Choroid plexus epithelial cell (primary cell): ENCODE measurements at places on chromosomes 5 and 9.

DNA sequence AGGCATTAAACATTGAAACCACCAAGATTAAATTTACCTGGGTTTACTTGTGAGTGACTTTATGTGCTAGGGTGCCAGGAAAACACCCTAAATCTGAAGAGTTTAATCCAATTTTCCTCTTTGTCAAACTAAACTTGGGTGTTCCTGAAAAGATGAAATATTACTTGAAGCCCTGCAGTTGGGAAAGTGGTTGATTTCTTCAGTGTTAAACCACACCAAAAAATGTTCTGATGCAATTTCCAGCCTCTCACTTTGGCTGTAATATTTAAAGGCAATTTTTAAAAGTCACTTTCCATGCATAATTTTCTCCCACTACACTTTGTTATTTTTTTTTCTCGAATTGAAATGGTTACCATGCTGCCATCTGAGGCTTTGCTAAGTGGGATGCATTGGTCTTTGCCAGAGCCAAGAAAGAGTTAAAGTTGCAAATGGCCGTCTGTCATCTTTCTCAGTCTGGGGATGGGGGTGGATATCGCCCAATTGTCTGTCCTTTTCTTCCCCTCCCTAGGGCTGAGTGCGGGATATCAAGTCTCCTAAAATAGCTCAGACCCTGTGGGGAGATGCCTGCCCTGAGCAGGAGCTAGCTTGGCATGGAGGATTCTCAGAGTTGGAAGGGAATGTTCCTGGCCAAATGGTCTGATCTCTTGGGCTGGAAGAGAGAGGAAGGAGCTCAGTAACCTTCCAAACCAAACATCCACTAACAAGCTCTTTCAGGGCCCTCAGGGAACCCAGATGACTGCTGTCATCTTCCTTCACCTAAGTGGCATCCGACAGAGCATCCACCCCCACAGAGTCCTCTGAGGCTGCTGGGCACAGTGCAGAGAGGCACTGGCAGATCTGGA, 13.6 kb upstream of the SHB start:
- no peak for DNase-seq

- no peak for DNase-seq
Measured at GRCh38 chr9:112078432-112078831, 96.7 kb downstream of the SUSD1 start.

DNA sequence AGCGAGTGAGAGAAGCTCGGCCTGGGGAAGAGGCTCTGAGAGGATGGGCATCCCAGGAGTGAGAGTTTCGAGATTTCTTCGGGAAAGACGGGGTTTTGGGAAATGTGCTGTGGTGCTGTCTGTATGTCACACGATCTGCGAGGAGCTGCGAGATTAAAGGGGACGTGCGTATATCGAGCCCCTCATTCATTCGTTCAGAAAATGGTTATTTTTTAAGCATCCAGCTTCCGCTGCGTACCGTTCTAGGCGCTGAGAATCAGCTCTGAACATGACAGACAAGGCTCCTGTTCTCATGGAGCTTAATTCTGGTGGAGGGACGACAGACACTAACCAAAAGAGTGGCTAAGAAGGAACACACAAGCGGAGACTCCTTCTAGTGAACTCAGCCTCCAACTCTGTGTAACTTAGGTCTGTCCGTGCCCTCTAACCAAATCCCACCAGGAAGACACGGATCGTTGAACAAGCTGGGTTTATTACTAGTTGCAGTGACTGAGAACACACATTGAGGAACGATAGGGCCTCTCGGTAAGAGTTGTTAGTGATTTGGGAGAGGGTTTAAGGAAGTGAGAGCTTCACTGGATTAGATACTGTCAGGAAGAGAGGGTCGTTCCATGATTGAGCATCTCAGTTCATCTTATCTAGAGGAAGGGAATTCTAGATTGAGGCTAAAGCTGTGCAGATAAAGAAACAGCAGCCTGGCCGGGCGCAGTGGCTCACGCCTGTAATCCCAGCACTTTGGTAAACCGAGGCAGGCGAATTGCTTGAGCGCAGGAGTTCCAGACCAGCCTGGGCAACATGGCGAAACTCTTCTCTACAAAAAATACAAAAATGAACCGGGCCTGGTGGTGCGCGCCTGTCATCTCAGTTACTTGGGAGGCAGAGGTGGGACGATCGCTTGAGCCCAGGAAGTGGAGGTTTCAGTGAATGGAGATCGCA, 1.0 kb upstream of the FBXW11 start:
- peak; percentile 38 for DNase-seq

GRCh38 chr5:149118463-149118862, 22.8 kb upstream of the ABLIM3 start:
- DNase-seq, result no peak

DNA sequence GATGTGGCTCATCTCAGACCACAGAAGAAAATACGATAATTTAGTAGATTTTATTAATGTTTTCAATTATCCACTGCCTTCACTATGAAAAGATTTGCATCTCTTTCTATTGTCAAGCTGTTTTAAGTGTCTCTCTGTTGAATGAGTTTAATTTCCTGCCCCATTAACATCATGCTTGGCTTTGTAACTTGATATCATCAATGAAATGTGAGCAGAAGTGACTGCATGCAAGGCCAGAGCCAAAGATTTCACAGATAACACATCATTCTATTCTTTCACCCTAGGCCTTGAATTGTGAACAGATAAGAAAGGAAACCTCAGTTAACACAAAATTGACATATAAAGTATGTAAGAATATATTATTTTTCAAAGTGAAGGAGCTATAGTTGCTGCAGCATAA, 986.4 kb upstream of the CDH18 start:
- peak; percentile 5 for DNase-seq

DNA sequence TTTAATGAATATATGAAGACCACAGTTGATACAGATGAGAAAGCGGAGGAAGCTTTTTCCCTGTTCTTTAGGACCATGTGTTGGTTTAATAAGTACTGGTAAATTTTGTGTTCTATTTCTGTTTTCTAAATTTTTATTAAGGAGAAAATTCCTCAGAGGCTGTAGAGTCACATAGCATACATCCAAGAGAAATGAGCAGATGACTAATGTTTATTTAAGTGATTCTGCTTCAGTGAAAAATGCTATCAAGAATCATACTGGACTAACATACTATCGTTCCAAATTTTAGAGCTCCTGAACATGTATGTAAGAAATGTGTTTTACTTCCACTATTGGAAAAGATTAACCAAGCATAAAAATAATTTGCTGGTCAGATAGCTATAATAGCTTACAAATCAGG, 115.0 kb downstream of the KIAA1958 start:
- peak; percentile 56 for DNase-seq

GRCh38 chr9:106423575-106423974, 439.4 kb upstream of the ZNF462 start:
- DNase-seq, result no peak

DNA sequence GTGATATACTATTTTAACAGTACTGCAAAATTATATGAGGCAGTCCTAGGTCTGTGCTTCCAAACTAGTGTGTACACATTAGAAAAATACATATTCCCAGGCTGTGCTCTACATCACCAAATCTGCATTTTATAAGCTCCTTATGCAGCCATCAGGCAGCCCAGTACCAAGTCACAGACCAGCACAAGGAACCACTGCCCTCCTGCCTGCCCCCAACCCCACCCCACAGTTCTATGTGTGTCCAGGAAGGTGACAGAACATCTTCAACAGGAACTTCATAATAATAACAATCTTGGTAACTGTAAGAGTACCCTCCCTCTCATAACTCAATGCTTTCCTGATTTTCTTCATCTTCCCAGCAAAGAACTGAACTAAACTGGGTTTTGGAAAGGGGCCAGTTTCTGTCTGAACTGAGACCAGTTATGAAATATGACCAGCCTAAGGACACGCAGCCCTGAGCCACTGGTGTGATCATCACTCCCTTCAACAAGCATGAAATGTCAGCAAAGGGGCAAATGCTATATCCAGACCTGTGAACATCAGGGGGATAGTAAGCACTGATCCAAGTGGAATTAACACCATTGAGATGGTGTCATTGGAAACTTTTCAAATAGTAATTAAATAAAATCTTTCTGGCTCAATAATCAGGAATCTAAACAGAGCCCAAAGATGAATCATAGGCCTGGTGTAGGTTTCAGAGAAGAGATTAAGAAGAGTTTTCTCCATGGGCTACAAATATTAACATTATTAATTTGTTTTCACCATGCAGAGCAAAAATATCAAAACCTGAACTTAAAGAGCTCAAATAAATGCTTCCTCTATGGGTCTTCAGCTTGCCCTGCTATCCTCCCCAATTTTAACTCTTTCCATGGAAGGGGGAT, 82.1 kb downstream of the DPYSL3 start:
- DNase-seq, result peak; percentile 75

GRCh38 chr9:25716220-25716872, 38.1 kb upstream of the TUSC1 start:
- peak; percentile 57 for DNase-seq

GRCh38 chr5:27220752-27221151, 182.4 kb upstream of the CDH9 start:
- no peak for DNase-seq

- no peak for DNase-seq
Measured at GRCh38 chr5:8766448-8766847, 779.4 kb downstream of the SEMA5A start.

GRCh38 chr9:136665704-136666371, 3.1 kb downstream of the EGFL7 start:
- DNase-seq, result no peak
